ENCODE measurements at places on chromosomes 3 and 15. TPM values are rescaled to one million over a fixed set of nuclear protein-coding genes. Genes with fewer than 3 reads are reported as not detected.

- peak; percentile 66 for DNase-seq
These were observed 12.3 kb upstream of the PCSK6 start for GRCh38 chr15:101501703-101502373.

DNA sequence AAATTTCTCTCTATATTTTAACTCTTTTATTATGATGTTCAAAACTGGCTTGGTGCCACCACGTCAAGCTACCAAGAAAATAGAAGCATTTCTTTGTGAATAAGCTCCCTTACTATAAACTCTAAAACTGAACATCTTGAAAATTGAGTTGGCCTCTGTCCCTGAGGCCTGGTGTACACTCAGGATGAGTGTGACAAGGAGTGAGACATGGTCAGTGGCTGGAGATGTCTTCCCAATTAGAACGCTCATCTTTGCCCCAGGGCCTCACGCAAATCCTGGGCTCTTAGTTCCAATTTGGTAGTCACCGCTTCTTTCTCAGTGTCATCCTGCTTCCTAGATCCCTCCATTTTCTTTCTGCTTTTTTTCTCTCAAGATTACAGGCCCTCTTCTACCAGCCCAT is 26.2 kb downstream of the SLC2A2 start:
- DNase-seq, result no peak

DNA sequence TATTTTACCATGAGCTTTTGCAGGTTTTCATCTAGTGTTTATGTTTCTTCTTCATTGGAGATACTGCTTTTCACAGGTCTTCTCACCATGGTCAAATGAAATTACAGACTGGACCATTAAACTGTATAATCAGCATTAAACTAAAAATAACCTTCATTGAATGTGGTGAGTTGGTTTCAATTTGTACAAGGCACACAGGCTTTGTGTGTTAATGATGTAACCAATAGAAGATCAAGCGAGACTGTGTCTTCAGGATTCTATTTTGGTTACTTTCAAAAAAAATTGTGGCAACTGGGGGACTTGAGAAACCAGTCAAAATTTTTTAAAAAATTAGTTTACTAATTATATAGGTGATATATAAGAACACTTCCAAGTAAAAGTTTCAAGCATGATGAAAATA is 54.3 kb upstream of the GCSAM start:
- DNase-seq, result no peak

DNA sequence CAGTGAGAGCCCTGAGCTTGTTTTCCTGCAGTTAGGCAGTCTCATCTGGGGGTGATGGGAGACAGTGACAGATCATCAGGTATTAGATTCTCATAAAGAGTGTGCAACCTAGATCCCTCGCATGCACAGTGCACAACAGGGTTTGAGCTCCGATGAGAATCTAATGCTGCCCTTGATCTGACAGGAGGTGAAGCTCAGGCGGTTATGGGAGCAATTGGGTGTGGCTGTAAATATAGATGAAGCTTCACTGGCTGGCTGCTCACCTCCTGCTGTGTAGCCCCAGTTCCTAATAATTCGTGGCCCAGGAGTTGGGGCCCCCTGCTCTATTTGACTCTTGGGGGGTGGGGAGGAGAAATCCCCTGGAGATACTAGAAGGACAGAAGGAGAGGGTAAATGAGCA is 309.4 kb upstream of the STT3B start:
- no peak for DNase-seq

- DNase-seq, result no peak
These were observed 47.1 kb upstream of the CTDSPL start for GRCh38 chr3:37814547-37814946.

DNA sequence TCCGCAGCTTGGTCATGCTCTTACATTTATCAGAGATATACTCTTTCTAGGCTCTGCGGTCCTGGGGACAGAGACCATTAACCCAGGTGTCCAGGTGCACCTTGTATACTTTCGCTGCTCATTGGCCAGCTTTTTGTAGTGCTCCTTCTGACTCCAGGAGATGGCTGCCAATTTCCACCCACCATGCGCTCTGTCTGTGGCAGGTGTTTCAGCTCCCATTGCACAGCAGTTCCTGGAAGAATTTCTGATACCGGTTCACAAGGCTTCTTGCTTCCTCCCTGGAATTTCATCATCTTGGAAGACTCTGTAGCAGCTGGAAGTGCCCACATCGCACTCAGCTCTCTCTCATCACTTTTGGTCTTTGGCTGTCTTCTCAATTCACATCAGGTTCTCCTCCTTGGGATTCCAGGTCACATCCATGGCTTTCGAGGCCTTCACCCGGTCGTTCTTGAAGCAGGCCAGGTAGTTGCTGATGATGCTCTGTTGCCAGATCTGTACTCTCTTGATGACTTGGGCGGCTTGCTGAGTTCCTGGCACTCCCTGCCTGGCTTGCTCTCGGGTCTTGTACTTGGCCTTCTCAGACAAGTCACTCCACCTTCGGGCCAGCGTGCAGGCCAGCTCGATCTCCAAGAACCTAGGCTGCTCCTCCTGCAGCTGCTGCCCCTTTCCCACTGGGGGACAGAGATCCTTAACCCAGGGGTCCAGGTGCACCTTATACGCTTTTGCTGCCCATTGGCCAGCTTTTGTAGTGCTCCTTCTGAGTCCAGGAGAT is 41.1 kb upstream of the ARL8B start:
- no peak for DNase-seq

GRCh38 chr15:57337868-57338411 is 38.4 kb upstream of the CGNL1 start:
- DNase-seq, result no peak

HYPK gene
- 20.9 TPM for total RNA-seq

DNA sequence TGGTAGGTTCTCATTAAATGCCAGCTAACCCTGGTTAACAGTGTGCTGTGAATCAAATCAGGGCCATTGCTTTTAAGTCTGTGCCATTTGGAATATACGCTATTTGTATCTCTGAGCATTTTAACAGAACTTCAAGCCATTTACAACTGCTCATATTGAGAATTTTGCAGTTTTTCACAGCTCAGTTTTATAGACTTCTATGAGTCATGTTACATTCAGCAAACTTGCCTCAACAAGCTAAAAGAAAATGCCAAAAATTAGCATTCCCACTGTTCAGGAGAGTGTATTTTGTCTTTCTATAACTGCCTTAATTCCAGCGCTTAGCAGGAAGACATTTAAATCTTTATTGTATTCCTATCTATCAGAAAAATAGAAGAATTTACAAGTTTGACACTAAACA is 196.4 kb downstream of the GBE1 start:
- DNase-seq, result no peak
